ENCODE measurements at places on chromosomes 6 and 20.

DNA sequence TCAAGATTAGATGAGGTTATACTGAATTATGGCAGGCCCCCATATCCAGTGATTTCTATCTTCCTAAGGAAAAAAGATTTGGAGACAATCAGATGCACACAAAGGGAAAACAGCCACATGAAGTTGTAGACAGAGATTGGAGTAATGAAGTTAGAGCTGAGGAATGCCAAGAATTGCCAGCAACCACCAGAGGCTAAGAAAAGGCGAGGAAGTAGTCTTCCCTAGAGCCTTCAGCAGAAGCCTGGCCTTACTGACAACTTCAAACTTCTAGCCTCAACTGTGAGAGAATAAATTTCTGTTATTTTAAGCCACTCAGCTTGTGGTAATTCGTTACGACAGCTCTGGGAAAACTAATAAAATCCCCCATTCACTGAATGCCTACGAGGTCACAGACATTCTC lies 473.9 kb downstream of the COL12A1 start:
- no peak for DNase-seq

DNA sequence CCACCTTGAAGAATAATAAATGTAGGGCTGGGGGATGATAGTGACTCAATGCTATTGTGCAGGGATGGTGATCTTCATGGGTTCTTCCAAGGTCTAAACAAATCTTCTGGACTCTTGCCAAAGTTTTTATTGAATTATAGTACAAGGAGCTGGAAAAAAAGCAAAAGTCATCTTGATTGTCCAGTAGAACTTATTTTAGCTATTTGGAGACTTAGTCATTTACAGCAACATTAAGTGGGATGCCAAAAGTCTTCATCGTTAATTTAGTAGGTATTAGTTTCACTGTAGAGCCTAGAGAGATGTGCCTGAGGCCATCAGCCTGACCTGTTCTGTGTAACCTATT lies 212.9 kb upstream of the TBX18 start:
- DNase-seq, result no peak

GRCh38 chr20:48209102-48209501 lies 423.8 kb upstream of the SULF2 start:
- DNase-seq, result no peak

- no peak for DNase-seq
Measured at GRCh38 chr20:24379484-24379927, 89.9 kb upstream of the SYNDIG1 start.

DNA sequence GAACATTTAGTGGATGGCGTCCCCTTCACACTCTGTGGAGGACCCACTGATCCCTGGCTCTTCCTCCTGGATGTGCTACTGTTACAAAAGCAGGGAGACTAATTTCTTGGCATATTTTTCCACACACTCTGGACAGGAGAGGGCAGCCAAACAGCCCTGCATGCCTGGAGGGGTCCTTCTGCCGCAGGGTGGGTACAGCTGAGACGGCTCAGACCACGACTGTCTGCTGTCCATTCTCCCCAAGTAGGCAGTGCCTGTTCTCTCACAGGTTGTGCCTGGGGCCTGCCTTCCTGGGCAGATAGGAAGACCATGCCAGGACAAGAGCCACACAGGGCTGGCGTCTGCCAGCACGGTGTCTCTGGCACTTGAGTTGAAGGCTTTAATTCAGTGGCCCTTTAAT lies 260.1 kb downstream of the FOXC1 start:
- no peak for DNase-seq

- DNase-seq, result peak; percentile 80
Measured at GRCh38 chr20:63978319-63979228, 868 bp downstream of the SAMD10 start.

DNA sequence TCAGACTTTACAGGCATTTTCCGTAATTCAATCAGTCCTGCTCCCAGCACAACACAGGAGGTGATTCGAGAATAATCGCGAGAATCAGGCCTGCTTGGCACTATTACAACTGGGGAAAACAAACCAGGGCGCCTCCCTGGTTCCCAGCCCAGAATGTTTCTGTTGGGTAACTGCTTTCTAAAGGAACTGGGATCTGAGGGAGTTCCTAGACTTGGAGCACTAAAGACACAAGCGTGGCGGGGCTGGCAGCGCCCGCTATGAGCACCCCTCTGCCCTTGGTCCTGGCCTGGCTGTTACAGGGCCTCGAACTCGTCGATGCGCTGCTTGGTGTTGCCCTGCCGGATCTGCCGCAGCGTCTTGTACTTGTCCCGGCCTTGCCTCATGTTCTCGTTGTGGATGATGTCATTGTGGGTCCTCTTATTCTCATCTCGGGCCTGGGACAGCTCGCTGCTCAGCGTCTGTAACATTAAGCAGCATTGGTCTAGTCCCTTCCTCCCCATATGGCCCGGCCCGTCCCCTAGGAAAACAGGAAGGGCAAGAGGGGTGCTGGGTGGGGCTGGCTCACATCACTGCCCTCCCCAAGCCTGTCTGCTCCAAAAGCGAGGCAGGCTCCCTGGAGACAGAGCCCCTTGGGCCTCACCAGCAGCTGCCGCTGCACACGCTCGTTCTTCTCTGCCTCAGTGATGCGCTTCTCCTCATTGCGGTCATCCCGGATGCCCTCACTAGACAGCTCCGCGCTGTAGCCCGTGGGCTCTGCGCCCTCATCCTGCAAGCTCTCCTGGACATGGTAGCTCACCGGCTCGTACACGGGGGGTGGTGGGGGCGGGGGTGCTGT lies 52.3 kb downstream of the EZR start:
- no peak for DNase-seq

- DNase-seq, result no peak
Measured at GRCh38 chr6:12968290-12968689, 251.7 kb downstream of the PHACTR1 start.

GRCh38 chr20:49675368-49676151 lies 38.1 kb downstream of the B4GALT5 start:
- no peak for DNase-seq

- no peak for DNase-seq
Measured at GRCh38 chr6:16512544-16513290, 248.5 kb downstream of the ATXN1 start.

GRCh38 chr20:6708010-6708409 lies 59.5 kb upstream of the BMP2 start:
- DNase-seq, result no peak

DNA sequence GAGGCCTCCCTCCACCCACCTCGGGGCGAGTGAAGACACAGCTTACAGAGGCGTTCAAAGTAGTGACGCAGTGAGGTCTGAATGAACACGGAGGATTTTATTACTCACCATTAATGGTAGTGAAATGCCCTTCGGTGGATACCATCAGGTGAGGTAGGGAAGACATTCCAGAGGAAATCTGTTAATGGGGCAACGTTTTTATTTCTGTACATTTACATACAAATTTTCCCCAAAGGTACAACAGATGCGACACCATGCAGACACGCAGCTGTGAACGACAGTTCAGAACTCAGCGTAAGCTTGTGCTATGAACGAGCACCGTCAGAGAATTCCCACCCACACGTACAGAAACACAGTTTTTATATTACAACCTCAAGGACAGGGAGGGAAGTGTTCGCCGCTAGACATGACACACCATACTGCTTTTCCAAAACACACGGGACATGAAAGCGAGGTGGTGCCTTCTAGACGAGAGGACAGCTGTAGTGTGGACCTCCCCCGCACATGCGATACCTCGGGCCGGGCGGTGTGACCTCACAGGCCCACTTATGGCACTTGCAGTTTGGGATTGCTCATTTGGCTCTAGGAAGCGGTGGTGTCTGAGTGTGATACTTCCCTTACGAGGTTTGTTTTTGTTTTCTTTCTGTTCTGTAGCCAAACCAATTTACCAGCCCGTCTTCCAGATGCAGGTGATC lies 10.7 kb downstream of the PSMG4 start:
- no peak for DNase-seq

GRCh38 chr6:46648869-46649492 lies 3.6 kb downstream of the CYP39A1 start:
- DNase-seq, result no peak

GRCh38 chr6:167941822-167942221 lies 55.6 kb upstream of the KIF25 start:
- DNase-seq, result no peak

DNA sequence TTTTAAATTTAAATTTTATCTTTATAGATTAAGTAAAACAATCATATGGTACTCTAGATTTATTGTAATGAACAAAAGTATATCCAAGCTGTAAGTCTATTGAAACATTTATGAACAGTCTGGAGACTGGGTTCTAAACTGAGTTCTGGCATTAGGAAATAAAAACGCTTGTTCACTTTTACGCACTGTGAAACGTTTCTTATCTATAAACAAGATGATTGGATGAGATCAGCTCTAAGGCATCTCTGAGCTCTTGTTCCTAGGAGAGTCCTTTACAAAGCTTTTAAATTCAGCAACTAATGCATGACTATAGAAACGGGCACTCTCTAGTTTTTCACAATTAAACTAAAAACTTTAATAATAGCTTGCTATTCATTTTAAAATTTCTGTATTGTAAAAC lies 6.8 kb downstream of the HUS1B start:
- no peak for DNase-seq

DNA sequence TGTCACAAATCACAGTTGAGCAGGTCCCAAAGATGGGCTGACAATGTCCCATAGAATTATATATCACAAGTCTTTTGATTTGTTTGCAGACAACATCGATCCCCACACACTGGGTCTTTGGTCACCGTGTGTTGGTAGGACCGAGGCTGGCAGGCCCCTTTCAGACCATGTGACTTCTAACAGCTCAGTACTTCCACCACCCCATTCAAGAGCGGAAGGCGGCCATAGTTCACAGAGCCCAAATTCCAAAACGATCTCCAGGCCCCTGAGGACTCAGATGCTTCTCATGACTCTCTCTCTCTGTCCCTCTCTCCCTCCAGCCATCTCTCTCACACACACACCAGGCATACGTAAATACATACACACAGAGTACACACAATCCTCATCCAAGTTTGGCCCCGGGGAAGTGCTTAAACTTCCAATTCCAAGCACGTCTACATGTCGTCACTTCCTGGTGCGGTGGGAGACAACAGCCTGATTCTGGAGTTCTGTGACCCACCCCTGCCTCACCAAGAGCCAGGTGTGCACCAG lies 155.9 kb upstream of the INSM1 start:
- no peak for DNase-seq

DNA sequence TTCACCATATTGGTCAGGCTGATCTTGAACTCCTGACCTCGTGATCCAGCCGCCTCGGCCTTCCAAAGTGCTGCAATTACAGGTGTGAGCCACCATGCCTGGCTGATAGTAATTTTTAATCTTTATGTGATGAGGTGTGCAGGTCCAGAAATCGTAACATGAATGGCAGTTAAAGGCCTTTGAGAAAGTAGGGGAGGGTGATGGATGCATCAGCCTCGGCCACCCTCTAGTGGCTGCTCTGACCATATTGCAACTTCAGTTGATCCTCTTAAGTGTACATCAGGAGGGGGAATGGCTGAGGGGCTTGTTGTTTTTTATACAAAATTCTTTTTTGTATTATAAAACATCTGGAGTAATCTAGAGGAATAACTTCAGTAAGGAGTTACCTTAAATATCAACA lies 193.0 kb downstream of the ZFAND3 start:
- peak; percentile 41 for DNase-seq

- DNase-seq, result no peak
Measured at GRCh38 chr20:57126481-57127092, 139.9 kb downstream of the BMP7 start.

- no peak for DNase-seq
Measured at GRCh38 chr20:5492937-5493336, 176.2 kb upstream of the PROKR2 start.

- no peak for DNase-seq
Measured at GRCh38 chr6:84576029-84576428, 188.4 kb downstream of the TBX18 start.

DNA sequence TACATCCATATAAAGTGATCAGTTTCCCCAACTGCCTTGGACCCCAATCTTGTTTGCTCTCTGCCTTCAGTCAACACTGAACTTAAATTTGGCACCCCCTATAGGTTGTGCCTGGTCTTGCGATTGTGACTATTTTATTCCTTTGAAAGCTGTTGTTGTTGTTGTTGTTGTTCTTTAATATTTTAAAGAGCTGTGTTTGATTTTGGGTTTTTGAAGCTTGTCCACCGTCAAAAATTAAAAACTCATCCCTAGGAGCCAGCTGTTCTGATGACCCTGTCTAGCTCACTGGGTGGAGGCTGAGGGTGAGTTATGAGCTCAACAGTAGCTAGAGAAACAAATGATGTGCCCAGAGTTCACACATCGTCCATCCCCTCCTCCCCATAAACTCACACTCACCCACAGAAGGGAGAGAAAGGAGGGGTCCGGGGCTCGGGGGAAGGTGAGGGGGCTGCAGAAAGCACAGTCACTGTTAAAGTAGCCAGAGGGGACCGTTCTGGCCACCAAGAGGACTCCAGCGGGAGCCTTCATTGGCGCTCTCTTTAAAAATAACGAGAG lies 4.0 kb downstream of the SIM1 start:
- DNase-seq, result no peak

GRCh38 chr6:101588343-101588742 lies 194.8 kb downstream of the GRIK2 start:
- no peak for DNase-seq

- DNase-seq, result peak; percentile 22
Measured at GRCh38 chr6:12572896-12573827, 143.4 kb upstream of the PHACTR1 start.

- DNase-seq, result no peak
Measured at GRCh38 chr20:35788796-35789195, 17.0 kb downstream of the PHF20 start.

GRCh38 chr6:25038999-25039398 lies 103.2 kb upstream of the RIPOR2 start:
- DNase-seq, result no peak

DNA sequence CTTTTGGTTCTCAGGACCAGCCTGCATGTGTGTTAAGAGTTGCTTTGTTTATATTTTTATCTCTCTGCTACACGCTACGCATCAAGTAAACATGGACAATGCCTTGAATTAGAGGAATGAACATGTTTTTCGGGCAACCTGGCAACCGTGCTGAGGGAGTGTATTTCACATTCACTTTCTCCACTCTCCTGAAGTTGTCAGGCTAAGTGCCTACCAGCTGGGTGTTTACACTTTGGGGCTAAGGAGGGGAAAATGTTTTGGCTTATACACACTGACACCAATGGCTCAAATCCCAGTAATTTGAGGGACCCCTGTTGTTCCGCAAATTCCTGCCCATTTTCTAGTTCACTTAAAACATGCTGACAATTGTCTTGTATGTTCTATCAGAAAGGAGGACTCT lies 141.5 kb upstream of the PDE7B start:
- DNase-seq, result no peak

DNA sequence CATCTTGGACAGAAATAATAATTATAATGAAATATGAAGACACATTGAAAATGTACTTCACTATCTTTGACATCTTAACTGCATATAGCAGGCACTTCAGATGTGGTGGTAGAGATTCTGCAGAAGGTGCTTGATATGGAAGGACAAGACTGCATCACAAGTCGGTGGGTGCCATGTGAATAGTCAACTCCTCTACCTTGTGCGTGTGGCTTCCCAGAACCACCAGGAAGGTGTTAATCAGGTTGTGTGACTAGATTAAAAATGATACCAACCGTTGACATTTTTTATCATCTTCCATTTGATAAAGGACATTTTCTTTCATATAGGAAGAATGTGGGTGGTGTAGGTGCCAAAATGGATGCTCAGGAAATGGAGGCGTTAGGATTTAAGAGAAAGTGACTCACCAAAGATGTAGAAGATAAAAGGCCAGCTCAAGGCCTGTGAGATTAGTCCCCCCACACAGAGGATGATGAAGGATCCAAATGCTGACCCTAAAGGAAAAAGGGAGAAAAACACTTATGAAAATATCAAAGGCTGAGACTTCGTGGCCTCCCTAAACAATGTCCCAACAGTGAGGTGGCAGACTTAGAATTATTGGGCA lies 12.3 kb downstream of the SLC17A2 start:
- no peak for DNase-seq
